ENCODE measurements at places on chromosomes 6 and 20. TPM values are rescaled to one million over a fixed set of nuclear protein-coding genes. Genes with fewer than 3 reads are reported as not detected.

GRCh38 chr20:48398506-48399449, 429.0 kb downstream of the PREX1 start:
- DNase-seq: no peak

DNA sequence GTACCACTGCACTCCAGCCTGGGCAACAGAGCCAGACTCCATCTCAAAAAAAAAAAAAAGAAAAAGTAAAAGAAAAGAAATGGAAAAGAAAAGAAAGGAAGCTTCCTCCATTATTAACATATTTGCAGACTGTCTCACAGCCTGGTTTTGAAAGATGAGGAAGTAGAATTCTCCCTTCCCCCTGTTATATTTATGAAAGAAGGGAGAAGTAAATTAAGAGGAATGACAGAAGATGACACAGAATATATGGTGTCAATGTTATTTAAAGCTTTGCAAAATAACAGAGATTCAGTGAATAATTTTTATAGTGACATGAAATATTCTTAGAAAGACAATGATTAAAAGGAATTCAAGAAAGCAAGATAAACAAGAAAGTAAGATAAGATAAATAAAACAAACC, 83.7 kb upstream of the PRSS16 start:
- no peak for DNase-seq

DNA sequence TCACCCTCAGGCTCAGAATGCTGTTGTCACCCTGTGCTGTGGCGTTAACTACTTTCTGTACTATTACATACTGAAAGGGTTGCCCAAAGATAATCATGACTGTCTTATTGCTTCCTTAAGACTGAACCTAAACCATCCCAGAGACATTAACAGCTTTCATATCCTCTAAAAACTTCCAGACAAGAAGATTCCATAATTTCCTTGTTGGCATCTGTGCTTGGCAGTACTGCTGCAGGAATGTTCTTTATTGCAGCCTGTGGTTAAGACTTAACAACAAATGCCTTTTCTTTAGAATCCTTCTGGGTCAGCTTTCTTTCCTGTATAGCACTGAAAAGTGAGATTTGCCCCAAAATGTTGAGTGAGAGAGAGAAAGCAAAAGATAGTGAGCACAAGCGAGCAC, 109.7 kb downstream of the GJA10 start:
- DNase-seq: no peak

- no peak for DNase-seq
These were observed 3.9 kb upstream of the KCNS1 start for GRCh38 chr20:45104786-45105185.

DNA sequence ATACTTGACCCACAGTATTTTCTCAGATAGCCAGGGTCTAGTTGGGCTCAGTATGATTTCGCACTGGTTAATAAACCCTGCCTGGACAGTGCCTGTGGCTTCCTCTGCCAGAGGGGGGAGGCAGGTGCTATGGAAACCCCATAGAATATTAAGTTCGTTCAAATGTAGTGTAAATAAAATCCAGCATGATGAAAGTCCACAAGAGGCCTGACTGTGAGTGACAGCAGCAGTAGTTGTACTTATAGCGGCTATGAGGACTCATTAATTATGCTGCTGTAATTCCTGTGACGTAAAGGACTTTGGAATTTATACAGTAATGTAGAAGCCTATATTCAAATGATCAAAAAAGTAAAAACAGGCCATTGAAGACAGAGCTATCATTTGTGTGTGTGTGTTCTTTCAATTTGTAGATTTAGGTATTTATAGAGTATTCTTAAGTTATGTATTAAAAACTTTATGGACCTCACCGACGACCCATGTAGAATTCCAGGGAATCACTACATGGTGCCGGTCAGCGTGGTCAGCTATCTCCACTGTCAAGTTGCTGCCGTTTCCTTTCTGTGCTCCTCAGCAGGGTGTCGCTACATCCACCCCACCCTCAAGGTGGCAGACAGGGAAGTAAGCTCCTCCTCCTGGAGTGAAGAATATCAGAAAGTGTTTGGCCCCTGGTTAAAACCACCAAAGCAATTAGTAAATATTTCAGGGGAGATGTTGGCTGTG, 10.0 kb downstream of the PYGB start:
- DNase-seq: no peak

DNA sequence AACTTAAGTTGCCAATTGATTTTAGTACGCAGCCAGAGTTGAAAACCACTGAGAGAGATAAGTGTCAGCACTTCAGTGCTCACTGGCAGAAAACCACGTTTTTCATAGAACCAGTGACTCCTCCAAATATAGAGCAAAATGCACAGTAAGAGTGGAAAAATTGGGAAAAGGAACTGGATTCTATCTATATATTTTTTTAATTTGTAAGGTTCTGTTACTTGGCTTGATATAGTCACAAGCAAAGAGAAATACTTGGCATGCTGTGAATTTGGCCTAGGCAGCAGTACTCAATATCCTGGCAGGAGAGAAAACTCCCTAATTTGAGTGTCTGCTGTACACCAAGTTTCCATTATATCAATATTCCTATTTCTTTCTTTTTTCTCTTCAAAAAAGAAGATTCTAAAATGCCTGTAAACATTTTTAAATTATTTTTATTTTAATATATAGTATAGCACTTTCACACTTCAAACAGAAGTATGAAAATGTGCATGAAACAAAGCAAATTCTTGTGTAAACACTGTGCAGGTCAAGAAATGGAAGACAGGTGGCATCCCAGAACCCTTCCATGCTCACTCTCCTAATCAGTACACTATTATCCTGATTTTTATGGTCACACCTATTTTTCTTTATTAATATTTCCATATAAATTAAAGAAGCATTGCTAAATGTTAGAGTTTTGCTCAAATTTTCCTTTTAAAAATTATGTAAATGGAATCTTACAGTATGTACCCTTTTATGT, 561.8 kb upstream of the RNF217 start:
- DNase-seq: no peak

DNA sequence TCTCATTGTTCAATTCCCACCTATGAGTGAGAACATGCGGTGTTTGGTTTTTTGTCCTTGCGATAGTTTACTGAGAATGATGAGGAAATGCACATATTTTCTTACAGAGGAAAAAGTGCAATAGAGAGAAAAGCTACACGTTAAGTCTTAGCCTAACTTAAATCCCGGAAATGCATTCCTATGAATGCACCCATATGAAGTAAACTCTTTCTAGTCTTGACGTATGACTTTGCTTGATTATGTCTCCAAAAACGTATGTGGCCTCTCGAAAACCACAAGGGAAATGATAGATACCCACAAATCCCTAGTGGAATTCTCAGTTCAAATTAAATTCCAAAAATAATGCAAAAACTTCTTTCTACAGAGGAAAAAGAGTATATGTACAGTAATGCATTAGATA, 90.7 kb upstream of the SASH1 start:
- DNase-seq: no peak

Gene SLC22A3
- not detected for total RNA-seq

Gene ADAT2
- total RNA-seq: 29.6 TPM

Gene FRS3
- 5.2 TPM for total RNA-seq

Gene TMEM200A
- not detected for total RNA-seq

Measured in activated naive CD8-positive, alpha-beta T cell treated with anti-CD3 and anti-CD28 coated beads for 36 hours (primary cell).